Esophagus mucosa (tissue), 1 donor: ENCODE measurements at places on chromosomes 3 and 15.

DNA sequence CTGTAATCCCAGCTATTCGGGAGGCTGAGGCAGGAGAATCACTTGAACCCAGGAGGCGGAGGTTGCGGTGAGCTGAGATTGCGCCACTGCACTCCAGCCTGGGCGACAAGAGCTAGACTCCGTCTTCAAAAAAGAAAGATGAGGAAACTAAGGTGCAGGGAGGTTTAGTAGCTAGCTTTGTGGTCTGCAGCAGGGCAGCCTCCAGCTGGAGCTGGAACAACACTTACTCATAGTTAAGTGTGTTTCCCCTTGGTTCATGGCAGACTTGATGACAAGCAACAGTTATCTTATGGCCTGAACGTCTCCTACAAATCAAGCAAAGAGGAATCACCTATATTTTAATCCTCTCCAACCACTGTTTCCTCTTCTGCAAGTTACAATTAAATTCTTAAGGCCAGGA, 12.6 kb downstream of the KAT2B start:
- ATAC-seq, result no peak

- ATAC-seq, result no peak
Observed at GRCh38 chr3:157919319-157919887, 186.8 kb downstream of the SHOX2 start.

GRCh38 chr15:73936181-73936580, 9.9 kb downstream of the LOXL1 start:
- peak; percentile 74 for ATAC-seq

- ATAC-seq, result no peak
Observed at GRCh38 chr3:47042231-47042791, 62.8 kb downstream of the NBEAL2 start.

GRCh38 chr3:33083958-33084357, 13.0 kb downstream of the GLB1 start:
- peak; percentile 35 for ATAC-seq

DNA sequence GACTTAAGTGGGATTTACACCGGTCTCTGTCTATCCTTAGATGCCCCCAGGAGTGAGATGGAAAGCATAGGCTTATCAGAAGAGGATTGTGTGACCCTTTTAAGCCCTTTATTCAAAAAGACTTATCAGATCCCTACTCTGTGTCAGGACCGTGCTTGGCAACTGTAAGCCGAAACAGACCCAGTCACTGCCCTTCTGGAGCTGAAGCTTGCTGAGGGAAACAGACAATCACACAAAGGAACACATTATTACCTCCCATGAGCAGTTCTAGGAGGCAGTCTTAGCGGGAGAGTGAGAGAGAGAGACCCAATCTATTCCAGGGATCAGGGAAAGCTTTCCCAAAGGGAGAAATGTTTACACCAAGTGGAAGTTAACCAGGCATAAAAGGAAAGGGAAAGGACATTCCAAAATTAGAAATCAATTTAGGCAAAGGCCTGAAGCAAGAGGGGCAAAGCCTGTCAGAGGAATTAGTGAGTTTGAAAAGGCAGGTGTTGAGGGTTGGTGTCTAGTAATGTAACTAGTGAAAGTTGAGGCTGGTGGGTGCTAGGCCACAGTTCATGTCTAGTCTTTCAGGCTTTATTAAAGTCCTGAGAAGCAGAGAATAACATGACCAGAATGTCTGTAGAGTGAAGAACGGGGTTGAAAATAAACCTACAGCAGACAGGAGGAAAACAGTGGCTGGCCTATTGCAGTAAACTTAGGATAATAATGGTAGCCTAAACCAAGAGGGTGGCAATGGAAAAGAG, 86.7 kb downstream of the THBS1 start:
- ATAC-seq, result no peak

- no peak for ATAC-seq
Observed at GRCh38 chr3:188415196-188415595, 261.2 kb downstream of the LPP start.

GRCh38 chr3:144437989-144438388, 466.4 kb downstream of the DIPK2A start:
- no peak for ATAC-seq

GRCh38 chr15:63380151-63380807, 1.4 kb downstream of the CA12 start:
- no peak for ATAC-seq

DNA sequence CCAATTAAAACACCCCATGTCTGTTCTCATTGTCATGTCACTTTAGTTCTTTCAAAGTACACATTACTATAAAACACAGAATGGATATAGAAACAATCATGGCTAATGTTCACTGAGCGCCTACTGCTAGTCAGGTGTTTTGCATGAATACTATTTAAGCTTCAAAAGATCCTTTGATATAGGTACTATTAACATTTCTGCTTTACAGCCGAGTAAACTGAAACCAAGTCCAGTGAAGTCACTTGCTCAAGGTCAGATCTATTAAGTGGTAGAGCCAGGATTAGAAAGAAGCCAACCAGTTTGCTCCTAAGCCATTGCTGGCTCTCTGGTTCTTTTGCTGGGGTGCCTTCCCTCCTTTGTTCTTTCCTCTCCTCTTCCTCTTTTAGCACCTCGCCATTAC, 32.4 kb upstream of the NMNAT3 start:
- no peak for ATAC-seq

DNA sequence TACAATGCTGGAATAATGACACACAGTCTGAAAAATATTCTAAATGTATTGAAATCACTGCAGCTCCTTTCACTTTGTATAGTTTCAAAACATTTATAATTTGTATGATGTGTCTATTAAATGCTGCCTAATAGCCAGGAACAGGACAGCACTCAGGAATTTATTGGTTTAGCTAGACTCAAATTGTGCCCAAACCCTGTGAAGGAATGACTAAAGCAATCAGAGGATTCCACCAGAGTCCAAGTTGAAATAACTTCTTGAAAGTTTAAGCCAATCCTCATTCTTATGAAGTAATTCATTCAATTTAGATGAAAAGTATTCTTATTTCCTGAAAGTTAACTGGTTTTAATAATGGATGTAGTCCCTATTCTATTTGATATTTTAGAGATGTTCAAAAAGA, 267.0 kb downstream of the ZMAT3 start:
- ATAC-seq, result no peak

GRCh38 chr3:127525373-127525772, 65.2 kb downstream of the TPRA1 start:
- ATAC-seq, result peak; percentile 61

GRCh38 chr15:71218272-71218805, 103.1 kb downstream of the THSD4 start:
- no peak for ATAC-seq

- peak; percentile 49 for ATAC-seq
Observed at GRCh38 chr15:51313074-51313393, 25.4 kb downstream of the CYP19A1 start.

DNA sequence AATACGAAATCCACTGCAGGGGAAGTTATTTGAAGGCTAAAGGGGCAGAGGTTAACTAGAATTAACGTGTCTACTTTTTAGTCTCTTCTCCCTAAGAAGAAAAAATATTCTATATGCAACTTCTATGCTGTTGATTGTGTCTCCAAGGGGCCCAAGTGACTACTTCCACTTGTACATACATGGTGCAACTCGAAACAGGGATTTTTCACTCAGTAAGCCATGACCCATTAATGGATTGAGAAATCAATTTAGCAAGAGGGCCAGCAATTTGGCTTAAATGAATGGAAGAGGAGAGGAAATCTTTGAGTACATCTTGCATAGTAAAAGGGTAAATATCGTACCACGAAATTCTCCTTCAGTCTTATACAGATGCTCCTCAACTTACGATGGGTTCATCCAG, 151.1 kb upstream of the HES1 start:
- no peak for ATAC-seq

- no peak for ATAC-seq
Observed at GRCh38 chr3:114827495-114827894, 319.6 kb downstream of the ZBTB20 start.

GRCh38 chr3:148203297-148204010, 494.2 kb upstream of the AGTR1 start:
- no peak for ATAC-seq
